ENCODE measurements at places on chromosomes 3 and 15.
A peak's percentile ranks its signal among the peaks of the same experiment; 100 is the strongest.

- no peak for DNase-seq
- no peak overlapping the region for H3K4me3 ChIP-seq
- no peaks in the 10 kb centered on the region for H3K27me3 ChIP-seq
- peaks cover 7% of the 10 kb centered on the region for H3K4me1 ChIP-seq
- no peak overlapping the region for H3K27ac ChIP-seq
Measured at GRCh38 chr3:73009750-73010149, 13.1 kb downstream of the PPP4R2 start.

- H3K4me3 ChIP-seq: no peak overlapping the region
- no peak for DNase-seq
- H3K27me3 ChIP-seq: no peaks in the 10 kb centered on the region
- H3K4me1 ChIP-seq: no peaks in the 10 kb centered on the region
- no peaks in the 10 kb centered on the region for H3K36me3 ChIP-seq
Measured at GRCh38 chr15:42584031-42584765, 8.8 kb downstream of the STARD9 start.

DNA sequence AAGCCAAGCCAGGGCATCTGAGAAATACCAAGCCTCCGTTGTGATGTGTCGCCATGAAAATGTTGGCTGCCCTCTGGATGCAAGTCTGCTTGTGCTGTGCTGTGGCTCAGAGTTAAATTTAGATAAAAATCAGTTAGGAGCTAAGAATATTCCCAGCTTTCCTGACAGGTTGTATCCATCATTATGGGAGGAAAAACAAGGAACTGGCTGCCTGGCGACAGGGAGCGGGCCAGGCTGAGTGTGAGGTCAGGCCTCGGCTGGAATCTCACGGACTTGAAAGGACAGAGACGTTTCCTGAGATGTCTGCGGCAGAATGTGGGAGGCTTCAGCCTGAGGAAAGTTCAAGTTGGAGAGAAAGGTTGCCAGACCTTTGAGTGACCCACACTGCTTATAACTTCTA, 213.8 kb downstream of the THSD4 start:
- peaks cover 41% of the 10 kb centered on the region for H3K4me1 ChIP-seq
- H3K4me3 ChIP-seq: no peak overlapping the region
- peak overlapping the region; percentile 45 for H3K27ac ChIP-seq

GRCh38 chr3:109910772-109911171, 573.4 kb upstream of the DPPA4 start:
- no peaks in the 10 kb centered on the region for H3K36me3 ChIP-seq
- DNase-seq: no peak
- no peak overlapping the region for H3K27ac ChIP-seq
- H3K4me1 ChIP-seq: no peaks in the 10 kb centered on the region
- no peaks in the 10 kb centered on the region for H3K27me3 ChIP-seq

- H3K4me3 ChIP-seq: no peak overlapping the region
- peaks cover 9% of the 10 kb centered on the region for H3K27me3 ChIP-seq
- H3K4me1 ChIP-seq: no peaks in the 10 kb centered on the region
- DNase-seq: no peak
- no peak overlapping the region for H3K27ac ChIP-seq
Measured at GRCh38 chr15:61697796-61698195, 362.5 kb downstream of the VPS13C start.

DNA sequence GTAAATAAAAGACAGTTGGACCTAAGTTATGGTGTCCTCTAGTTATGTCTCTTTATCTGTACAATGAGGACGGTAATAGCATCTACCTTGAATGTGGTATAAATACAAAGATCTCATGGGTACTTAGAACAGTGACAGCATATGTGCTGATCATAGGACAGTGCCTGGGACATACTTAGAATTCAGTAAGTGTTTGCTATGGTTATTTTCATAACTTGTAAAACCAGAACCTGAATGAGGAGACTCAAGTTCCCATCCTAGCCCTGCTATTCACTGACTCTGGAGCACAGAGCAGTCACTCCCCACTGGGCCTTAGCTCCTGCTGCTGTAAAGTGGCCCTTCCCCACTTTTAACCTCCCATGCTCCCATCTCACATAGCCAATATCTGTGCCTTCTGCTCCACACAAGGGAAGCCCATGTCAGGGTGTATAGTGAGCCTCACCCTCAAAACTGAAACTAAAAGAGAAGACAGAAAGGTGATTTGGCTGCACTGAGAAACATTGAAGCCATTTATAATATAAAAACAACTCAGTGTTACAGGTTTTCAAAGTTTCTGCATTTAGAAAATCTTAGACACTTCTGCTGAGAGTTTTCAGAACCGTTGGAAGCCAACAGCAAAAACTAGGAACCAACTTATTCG, 225.4 kb upstream of the UBE2E2 start:
- no peaks in the 10 kb centered on the region for H3K36me3 ChIP-seq
- no peaks in the 10 kb centered on the region for H3K4me1 ChIP-seq
- H3K27me3 ChIP-seq: peaks cover under 1% of the 10 kb centered on the region
- no peak overlapping the region for H3K4me3 ChIP-seq

GRCh38 chr3:57583544-57583943, 13.6 kb downstream of the ARF4 start:
- DNase-seq: no peak
- H3K36me3 ChIP-seq: peaks cover 86% of the 10 kb centered on the region
- H3K27ac ChIP-seq: no peak overlapping the region
- H3K4me3 ChIP-seq: no peak overlapping the region
- no peaks in the 10 kb centered on the region for H3K27me3 ChIP-seq
- H3K4me1 ChIP-seq: no peaks in the 10 kb centered on the region

DNA sequence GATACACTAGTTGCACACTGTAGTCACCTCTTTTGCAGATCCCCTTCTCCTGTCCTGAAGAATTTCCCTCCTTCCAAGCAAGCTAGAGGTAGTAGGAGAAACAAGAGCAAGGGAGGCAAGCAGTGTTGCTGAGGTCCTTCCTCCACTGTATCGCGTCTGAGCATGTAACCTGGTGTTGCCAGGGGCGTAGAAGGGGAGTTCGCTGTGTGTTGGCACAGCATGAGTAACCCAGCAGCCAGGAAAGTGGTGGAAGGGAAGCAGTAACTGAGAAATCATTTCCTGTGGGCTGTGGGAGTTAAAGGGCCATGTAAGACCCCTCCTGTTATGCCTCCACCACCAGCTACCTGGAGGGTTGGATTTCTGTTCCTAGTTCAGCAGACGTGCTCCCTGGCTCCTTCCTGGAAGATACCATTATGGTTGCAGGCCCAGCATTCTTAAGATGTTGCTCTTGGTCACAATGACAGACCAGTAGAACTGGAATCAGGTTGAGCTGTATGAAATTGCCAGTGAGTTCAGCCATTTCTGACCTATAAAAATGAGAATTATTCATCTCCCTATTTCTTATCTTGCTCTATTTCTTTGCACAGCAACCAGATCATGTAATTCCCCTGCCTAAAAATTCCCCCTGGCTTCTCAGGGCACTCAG, 215.3 kb upstream of the TOPAZ1 start:
- peaks cover 23% of the 10 kb centered on the region for H3K36me3 ChIP-seq
- H3K27me3 ChIP-seq: no peaks in the 10 kb centered on the region
- no peak for DNase-seq
- no peak overlapping the region for H3K4me3 ChIP-seq
- peaks cover 10% of the 10 kb centered on the region for H3K4me1 ChIP-seq
- H3K27ac ChIP-seq: no peak overlapping the region

DNA sequence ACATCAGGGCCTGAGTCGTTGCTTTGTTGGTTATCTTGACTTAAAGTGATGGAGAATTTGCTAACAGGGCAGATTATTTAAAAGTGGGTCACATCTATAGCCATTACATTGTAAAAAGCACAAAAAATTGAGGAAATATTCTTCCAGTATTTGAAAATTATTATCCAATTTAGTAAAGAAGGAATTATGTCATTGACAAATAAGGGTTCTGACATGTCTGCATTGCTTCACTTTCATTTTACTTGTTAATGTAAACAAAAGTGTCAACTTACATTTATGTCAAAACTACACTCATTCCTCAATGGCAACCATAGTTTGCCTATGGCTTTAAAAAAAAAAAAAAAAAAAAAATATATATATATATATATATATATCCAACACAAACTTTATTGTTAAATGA, 3.4 kb upstream of the PARP14 start:
- no peak overlapping the region for H3K27ac ChIP-seq
- DNase-seq: no peak
- no peaks in the 10 kb centered on the region for H3K36me3 ChIP-seq
- H3K4me1 ChIP-seq: peaks cover 9% of the 10 kb centered on the region
- no peak overlapping the region for H3K4me3 ChIP-seq
- no peaks in the 10 kb centered on the region for H3K27me3 ChIP-seq

DNA sequence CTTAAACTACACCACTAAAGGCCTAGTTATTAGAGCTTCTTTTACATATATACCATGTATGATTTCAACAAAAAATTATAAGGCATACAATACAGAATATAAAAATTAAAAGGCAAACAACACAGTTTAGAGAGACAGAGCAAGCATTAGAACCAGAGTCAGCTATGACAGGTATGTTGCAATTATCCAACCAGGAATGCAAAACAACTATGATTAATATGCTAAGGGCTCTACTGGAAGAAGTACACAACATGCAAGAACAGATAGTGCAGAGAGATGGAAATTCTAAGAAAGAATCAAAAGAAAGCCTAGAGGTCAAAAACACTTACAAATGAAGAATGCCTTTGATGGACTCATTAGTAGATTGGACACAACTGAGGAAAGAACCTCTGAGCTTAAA, 39.6 kb downstream of the CCDC54 start:
- no peak overlapping the region for H3K27ac ChIP-seq
- H3K36me3 ChIP-seq: no peaks in the 10 kb centered on the region
- H3K4me3 ChIP-seq: no peak overlapping the region
- peaks cover 6% of the 10 kb centered on the region for H3K4me1 ChIP-seq

- DNase-seq: no peak
- no peaks in the 10 kb centered on the region for H3K27me3 ChIP-seq
- H3K4me1 ChIP-seq: peaks cover 11% of the 10 kb centered on the region
- H3K27ac ChIP-seq: peak overlapping the region; percentile 18
- no peak overlapping the region for H3K4me3 ChIP-seq
Measured at GRCh38 chr15:82105451-82106215, 59.8 kb upstream of the MEX3B start.

- no peak for DNase-seq
- H3K4me1 ChIP-seq: no peaks in the 10 kb centered on the region
- no peak overlapping the region for H3K4me3 ChIP-seq
- H3K36me3 ChIP-seq: no peaks in the 10 kb centered on the region
- H3K27me3 ChIP-seq: no peaks in the 10 kb centered on the region
Measured at GRCh38 chr3:43010638-43011037, 31.5 kb downstream of the GASK1A start.

GRCh38 chr3:14513566-14514322, 26.4 kb downstream of the GRIP2 start:
- H3K4me3 ChIP-seq: no peak overlapping the region
- H3K27ac ChIP-seq: no peak overlapping the region
- peak; percentile 32 for DNase-seq
- no peaks in the 10 kb centered on the region for H3K36me3 ChIP-seq
- H3K4me1 ChIP-seq: no peaks in the 10 kb centered on the region
- no peaks in the 10 kb centered on the region for H3K27me3 ChIP-seq

DNA sequence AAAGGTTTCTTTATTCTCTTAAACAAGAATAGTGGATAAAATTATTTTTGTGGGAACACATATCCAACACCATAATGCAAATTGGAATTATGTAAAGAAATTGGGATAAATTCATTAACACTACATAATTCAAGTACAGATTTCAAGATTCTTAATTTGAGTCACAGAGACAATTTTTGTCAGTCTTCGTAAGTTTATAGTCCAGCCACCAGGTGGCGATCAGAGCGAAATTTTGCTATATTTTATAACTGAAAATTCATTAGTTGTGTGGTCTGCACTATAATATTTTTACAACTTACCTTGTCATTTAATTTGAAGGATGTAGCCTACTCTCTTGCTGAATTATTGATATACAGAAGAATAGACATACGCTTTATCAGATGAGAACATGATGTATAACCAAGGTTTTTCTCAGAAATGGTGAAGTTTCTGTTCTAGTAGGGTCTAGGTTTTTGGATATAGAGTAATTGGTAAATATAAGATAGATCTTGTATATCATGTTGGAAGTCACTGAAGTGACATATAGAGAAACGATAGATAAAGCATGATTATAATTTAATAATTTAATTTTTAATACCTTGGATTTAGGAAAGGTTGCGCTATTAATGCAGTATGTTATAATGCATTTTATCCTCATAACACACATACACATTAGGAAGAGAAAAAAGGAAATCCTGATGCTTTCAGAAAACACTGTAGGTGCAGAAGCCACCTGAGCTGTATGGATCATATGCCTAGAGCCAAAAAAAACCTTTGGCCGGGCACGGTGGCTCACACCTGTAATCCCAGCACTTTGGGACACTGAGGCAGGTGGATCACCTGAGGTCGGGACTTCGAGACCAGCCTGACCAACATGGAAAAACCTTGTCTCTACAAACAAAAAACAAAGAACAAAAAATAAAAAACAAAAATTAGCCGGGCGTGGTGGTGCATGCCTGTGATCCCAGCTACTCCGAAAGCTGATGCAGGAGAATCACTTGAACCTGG, 31.7 kb downstream of the PLSCR4 start:
- peaks cover 3% of the 10 kb centered on the region for H3K4me1 ChIP-seq
- no peaks in the 10 kb centered on the region for H3K36me3 ChIP-seq
- no peaks in the 10 kb centered on the region for H3K27me3 ChIP-seq
- no peak overlapping the region for H3K4me3 ChIP-seq
- no peak for DNase-seq
- H3K27ac ChIP-seq: no peak overlapping the region

DNA sequence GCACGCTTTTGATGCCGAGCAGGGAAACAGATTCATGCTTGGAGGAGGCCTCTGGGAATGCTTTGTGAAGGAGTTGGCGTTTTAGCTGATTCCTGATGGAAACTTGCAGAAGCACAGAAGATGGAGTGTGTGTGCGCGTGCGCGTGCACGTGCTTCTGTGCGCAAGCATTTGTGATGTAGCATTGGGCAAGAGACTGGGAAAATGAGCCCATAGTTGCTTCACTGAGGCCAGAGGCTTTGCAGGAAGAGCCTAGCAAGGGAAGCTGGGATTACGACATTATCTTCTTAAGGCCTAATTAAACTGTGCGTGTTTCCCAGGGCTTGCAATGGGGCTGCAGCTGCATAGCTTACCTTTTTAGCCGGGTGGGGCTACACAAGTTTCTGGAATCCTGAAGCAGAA, 18.1 kb upstream of the AGBL1 start:
- H3K27me3 ChIP-seq: peaks cover 52% of the 10 kb centered on the region
- H3K4me3 ChIP-seq: no peak overlapping the region
- no peaks in the 10 kb centered on the region for H3K36me3 ChIP-seq
- H3K27ac ChIP-seq: no peak overlapping the region
- H3K4me1 ChIP-seq: no peaks in the 10 kb centered on the region
- DNase-seq: no peak

- no peaks in the 10 kb centered on the region for H3K36me3 ChIP-seq
- H3K4me1 ChIP-seq: peaks cover 3% of the 10 kb centered on the region
- H3K27ac ChIP-seq: no peak overlapping the region
Measured at GRCh38 chr15:95565016-95565600, 765.4 kb upstream of the NR2F2 start.

GRCh38 chr3:35664460-35664919, 25.2 kb downstream of the ARPP21 start:
- DNase-seq: peak; percentile 28
- no peaks in the 10 kb centered on the region for H3K4me1 ChIP-seq
- no peaks in the 10 kb centered on the region for H3K36me3 ChIP-seq
- no peak overlapping the region for H3K27ac ChIP-seq

Data from RWPE2 (cell line).